ENCODE measurements at places on chromosomes 3 and 15. TPM values are rescaled to one million over a fixed set of nuclear protein-coding genes. Genes with fewer than 3 reads are reported as not detected.
A peak's percentile ranks its signal among the peaks of the same experiment; 100 is the strongest.

Gene SLC12A1
- not detected for total RNA-seq

Gene CCDC33
- total RNA-seq: not detected

Gene GP5
- 0.24 TPM for total RNA-seq

Gene TMEM212
- not detected for total RNA-seq

Gene KBTBD12
- total RNA-seq: not detected

Gene MELTF
- 6.0 TPM for total RNA-seq

GRCh38 chr15:47822048-47822447, 104.7 kb downstream of the SEMA6D start:
- H3K36me3 ChIP-seq: no peaks in the 10 kb centered on the region
- DNase-seq: no peak
- H3K4me3 ChIP-seq: no peak overlapping the region
- no peak overlapping the region for H3K27ac ChIP-seq
- H3K4me1 ChIP-seq: no peaks in the 10 kb centered on the region

DNA sequence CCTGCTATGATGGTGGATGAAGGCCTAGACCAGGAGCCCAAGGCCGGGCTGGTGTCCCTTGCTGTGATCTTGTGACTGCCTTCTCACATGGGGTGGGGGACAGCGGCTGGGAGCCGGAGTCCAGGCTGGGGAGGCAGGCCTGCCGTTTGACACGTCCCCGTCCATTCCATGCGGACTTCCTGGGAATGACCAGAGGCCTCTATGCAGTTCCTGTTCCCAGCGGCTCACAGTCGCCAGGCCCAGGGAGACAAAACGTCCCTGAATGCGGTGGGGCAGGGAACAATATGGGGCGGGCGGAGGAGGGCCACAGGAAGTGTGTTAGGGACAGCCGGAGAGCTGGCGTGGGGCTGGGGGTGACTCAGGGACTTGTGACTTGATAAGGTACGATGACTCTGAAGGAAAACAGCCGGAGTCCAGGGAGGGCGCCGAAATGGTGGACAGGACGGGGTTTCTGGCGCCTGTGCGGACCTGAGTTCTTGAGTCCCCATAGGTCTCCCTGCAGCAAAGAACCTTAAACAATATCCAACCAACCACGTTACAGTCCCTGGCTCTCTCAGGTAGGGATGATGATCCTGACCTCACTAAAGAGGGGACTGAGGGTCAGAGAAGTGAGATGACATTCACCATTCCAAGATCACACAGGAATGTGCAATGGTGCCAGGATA, 40.5 kb upstream of the SMAD6 start:
- no peak overlapping the region for H3K27ac ChIP-seq
- no peaks in the 10 kb centered on the region for H3K27me3 ChIP-seq
- no peak for DNase-seq
- H3K36me3 ChIP-seq: no peaks in the 10 kb centered on the region
- H3K4me3 ChIP-seq: no peak overlapping the region

- H3K27me3 ChIP-seq: no peaks in the 10 kb centered on the region
- peaks cover 15% of the 10 kb centered on the region for H3K36me3 ChIP-seq
- no peak overlapping the region for H3K27ac ChIP-seq
- DNase-seq: peak; percentile 61
- H3K4me3 ChIP-seq: no peak overlapping the region
Measured at GRCh38 chr15:23035964-23036566, 3.3 kb downstream of the TUBGCP5 start.

GRCh38 chr3:184524981-184525336, 36.6 kb upstream of the EPHB3 start:
- no peaks in the 10 kb centered on the region for H3K36me3 ChIP-seq
- H3K4me3 ChIP-seq: peak overlapping the region; percentile 81
- peaks cover 18% of the 10 kb centered on the region for H3K4me1 ChIP-seq
- H3K27ac ChIP-seq: peak overlapping the region; percentile 28
- H3K27me3 ChIP-seq: peaks cover 22% of the 10 kb centered on the region

DNA sequence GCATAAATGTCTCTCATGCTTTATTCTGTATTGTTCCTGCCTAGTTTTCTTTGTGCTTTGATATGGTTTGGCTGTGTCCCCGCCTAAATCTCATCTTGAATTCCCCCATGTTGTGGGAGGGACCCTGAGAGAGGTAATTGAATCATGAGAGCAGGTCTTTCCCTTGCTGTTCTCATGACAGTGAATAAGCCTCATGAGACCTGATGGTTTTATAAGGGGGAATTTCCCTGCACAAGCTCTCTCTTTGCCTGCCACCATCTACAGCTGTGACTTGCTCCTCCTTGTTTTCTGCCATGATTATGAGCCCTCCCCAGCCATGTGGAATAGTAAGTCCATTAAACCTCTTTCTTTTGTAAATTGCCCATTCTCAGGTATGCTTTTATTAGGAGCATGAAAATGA, 1596.6 kb downstream of the SI start:
- no peak overlapping the region for H3K27ac ChIP-seq
- H3K4me1 ChIP-seq: no peaks in the 10 kb centered on the region
- DNase-seq: no peak
- H3K36me3 ChIP-seq: no peaks in the 10 kb centered on the region

DNA sequence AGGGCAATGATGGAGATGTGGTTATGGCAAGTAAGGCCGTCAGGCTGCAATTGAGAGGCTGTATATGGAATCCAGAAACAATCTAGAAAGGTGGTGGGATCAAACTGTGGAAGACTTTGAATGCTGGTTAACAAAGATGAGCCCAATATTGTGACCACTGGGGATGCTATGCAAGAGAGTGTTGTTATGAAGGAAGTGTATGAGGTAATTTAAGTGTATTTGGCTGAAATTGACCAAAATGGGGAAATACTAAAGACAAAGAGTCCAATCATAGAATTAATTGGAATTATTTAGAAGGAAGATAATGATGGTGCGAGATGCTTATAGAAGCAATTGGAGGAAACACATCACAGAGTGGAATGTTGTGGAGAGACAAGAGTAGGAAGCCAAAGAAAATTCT, 24.5 kb downstream of the BTLA start:
- peaks cover 60% of the 10 kb centered on the region for H3K4me1 ChIP-seq
- peaks cover 33% of the 10 kb centered on the region for H3K36me3 ChIP-seq
- no peak overlapping the region for H3K4me3 ChIP-seq

GRCh38 chr15:86060674-86061073, 19.0 kb upstream of the AGBL1 start:
- no peak overlapping the region for H3K27ac ChIP-seq
- H3K36me3 ChIP-seq: no peaks in the 10 kb centered on the region
- no peak for DNase-seq
- H3K4me3 ChIP-seq: no peak overlapping the region
- H3K4me1 ChIP-seq: no peaks in the 10 kb centered on the region
- H3K27me3 ChIP-seq: no peaks in the 10 kb centered on the region

GRCh38 chr3:107216711-107217110, 160.5 kb upstream of the CCDC54 start:
- no peak for DNase-seq
- H3K27ac ChIP-seq: no peak overlapping the region
- H3K4me1 ChIP-seq: peaks cover 8% of the 10 kb centered on the region
- H3K27me3 ChIP-seq: peaks cover 11% of the 10 kb centered on the region

GRCh38 chr3:193052354-193053045, 134.8 kb upstream of the MB21D2 start:
- no peak overlapping the region for H3K27ac ChIP-seq
- peaks cover 3% of the 10 kb centered on the region for H3K27me3 ChIP-seq
- DNase-seq: no peak
- no peaks in the 10 kb centered on the region for H3K4me1 ChIP-seq
- H3K4me3 ChIP-seq: no peak overlapping the region

GRCh38 chr3:191334346-191334893, 4.1 kb upstream of the UTS2B start:
- no peak overlapping the region for H3K27ac ChIP-seq
- peaks cover 7% of the 10 kb centered on the region for H3K4me1 ChIP-seq
- no peak for DNase-seq
- H3K27me3 ChIP-seq: peaks cover 7% of the 10 kb centered on the region
- no peak overlapping the region for H3K4me3 ChIP-seq

DNA sequence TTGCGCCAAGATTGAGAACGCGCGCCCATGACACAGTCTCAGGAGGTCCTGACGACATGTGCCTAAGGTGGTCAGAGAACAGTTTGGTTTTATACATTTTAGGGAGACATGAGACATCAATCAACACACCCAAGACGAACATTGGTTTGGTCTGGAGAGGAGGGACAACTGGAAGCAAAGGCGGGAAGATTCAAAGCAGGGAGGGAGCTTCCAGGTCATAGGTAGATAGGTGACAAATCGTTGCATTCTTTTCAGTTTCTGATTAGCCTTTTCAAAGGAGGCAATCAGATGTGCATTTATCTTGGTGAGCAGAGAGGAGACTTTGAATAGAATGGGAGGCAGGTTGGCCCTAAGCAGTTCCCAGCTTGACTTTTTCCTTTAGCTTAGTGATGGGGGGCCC, 828.4 kb upstream of the DPPA4 start:
- no peaks in the 10 kb centered on the region for H3K36me3 ChIP-seq
- H3K4me3 ChIP-seq: no peak overlapping the region
- no peak overlapping the region for H3K27ac ChIP-seq
- no peak for DNase-seq
- H3K27me3 ChIP-seq: no peaks in the 10 kb centered on the region

GRCh38 chr15:65873256-65873655, 4.0 kb downstream of the RAB11A start:
- H3K27ac ChIP-seq: no peak overlapping the region
- peaks cover 47% of the 10 kb centered on the region for H3K4me1 ChIP-seq
- no peak overlapping the region for H3K4me3 ChIP-seq
- H3K36me3 ChIP-seq: peaks cover 24% of the 10 kb centered on the region
- peaks cover 4% of the 10 kb centered on the region for H3K27me3 ChIP-seq
- DNase-seq: no peak

- no peak for DNase-seq
- no peaks in the 10 kb centered on the region for H3K36me3 ChIP-seq
- H3K4me3 ChIP-seq: no peak overlapping the region
- H3K27me3 ChIP-seq: peaks cover 57% of the 10 kb centered on the region
- H3K27ac ChIP-seq: no peak overlapping the region
- peaks cover 4% of the 10 kb centered on the region for H3K4me1 ChIP-seq
Measured at GRCh38 chr3:10700821-10701220, 115.2 kb upstream of the SLC6A11 start.

GRCh38 chr15:62879770-62880169, 162.8 kb upstream of the TPM1 start:
- peaks cover 9% of the 10 kb centered on the region for H3K4me1 ChIP-seq
- no peak overlapping the region for H3K27ac ChIP-seq
- H3K4me3 ChIP-seq: no peak overlapping the region
- H3K27me3 ChIP-seq: peaks cover 16% of the 10 kb centered on the region
- DNase-seq: no peak
- H3K36me3 ChIP-seq: no peaks in the 10 kb centered on the region

DNA sequence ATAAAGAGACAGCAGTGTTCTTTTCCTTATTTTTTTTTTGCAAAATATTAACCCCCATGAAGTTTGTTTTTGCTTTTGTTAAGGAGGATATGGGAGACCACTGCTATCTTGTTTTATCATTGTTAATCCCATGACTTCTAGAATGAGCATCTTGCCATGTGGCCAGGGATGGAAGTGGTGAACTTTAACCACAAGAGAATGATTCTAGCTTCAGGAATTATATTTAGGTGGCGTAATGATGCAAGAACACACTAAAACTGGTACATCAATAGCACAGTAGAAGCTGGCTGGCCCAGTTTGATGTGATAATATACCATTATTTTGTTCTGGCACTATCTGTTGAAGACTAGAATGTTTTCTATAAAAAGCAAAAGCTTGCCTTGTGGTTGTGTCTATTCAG, 720.9 kb downstream of the GRM7 start:
- DNase-seq: no peak
- no peaks in the 10 kb centered on the region for H3K4me1 ChIP-seq
- no peak overlapping the region for H3K4me3 ChIP-seq
- H3K27me3 ChIP-seq: no peaks in the 10 kb centered on the region
- H3K27ac ChIP-seq: no peak overlapping the region

GRCh38 chr3:134073583-134073945, 43.8 kb upstream of the SLCO2A1 start:
- no peaks in the 10 kb centered on the region for H3K4me1 ChIP-seq
- H3K27ac ChIP-seq: no peak overlapping the region
- no peak overlapping the region for H3K4me3 ChIP-seq
- DNase-seq: no peak
- no peaks in the 10 kb centered on the region for H3K27me3 ChIP-seq
- no peaks in the 10 kb centered on the region for H3K36me3 ChIP-seq

DNA sequence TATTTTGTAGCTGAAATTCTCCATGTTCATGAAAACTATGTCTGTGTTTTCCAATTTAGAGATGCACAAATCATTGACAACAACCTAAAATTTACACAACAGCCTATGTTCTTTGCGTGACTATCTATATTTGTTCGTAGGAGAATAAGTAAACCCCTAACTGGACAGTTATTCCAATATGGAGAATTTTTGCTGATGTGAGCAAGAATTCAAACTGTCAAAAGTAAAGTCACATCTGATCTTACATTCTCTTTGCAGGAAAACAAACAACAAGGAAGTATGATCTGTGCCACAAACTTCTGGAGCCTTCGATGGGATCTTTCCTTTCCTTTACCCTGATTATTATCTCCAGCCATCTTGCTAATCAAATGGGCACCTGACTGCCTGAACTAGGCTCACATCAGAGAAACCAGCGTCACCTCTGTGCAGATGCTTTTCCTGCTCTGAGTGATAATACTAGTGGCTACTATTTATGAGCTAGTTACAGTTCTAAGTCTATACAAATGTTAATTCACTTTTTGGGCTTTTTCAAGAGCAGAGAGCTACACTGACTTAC, 18.3 kb upstream of the KCNMB3 start:
- no peaks in the 10 kb centered on the region for H3K4me1 ChIP-seq
- H3K4me3 ChIP-seq: no peak overlapping the region
- H3K27ac ChIP-seq: no peak overlapping the region
- DNase-seq: no peak
- H3K36me3 ChIP-seq: no peaks in the 10 kb centered on the region

DNA sequence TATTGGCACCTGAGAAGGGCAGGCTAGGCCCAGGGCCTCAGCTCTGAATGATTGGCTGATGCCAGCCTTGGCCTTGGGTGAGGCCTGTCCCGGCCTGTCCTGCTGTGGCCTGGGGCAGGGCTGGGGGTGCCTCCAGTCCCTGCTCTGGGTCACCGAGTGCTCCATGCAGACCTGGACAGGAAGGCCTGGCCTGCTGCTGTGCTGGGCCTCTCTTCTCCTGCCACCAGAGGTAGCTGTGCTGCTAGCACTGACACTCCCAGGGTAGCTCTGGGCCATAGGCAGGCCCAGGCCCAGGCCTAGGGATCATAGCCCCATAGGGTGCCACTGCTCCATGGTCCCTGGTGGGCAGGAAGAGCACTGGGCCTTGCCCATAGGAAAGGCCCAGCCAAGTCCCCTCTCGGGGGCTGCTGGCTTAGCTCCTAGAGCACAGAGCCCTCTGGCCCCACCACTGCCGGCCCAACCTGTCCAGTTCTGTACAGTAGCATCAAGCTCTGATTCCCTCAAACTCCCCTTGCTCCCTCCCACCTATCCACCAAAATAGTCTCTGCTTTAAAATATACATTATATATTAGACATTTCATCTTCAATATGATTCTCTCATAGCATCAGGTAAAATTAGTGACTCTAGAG, 18.2 kb downstream of the ABTB1 start:
- no peak for DNase-seq
- H3K36me3 ChIP-seq: no peaks in the 10 kb centered on the region
- no peak overlapping the region for H3K27ac ChIP-seq
- no peaks in the 10 kb centered on the region for H3K27me3 ChIP-seq
- no peaks in the 10 kb centered on the region for H3K4me1 ChIP-seq
